ENCODE measurements at places on chromosomes 1 and 21.

GRCh38 chr1:106022312-106022902, 1034.1 kb upstream of the PRMT6 start:
- DNase-seq = no peak

DNA sequence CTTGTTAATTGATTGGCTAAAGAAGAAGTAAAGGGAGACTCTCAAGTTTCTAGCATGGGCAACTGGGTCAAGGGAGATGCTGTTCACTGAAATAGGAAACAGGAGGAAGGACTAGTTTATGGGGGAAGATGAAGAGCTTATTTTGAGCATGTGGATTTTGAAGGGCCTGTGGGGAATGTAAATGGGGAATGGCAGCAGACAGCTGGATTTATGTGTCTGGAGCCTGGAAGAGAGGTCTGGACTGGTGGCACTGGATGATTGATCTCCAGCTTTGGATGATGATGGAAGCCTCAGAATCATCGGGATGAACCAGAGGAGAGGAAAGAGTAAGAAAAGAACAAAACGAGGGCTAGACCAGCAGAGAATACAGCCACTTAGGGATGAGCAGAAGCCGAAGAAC, 54.9 kb upstream of the ENAH start:
- no peak for DNase-seq

- DNase-seq = no peak
These were observed 1178.6 kb downstream of the MRPL39 start for GRCh38 chr21:24428591-24429199.

DNA sequence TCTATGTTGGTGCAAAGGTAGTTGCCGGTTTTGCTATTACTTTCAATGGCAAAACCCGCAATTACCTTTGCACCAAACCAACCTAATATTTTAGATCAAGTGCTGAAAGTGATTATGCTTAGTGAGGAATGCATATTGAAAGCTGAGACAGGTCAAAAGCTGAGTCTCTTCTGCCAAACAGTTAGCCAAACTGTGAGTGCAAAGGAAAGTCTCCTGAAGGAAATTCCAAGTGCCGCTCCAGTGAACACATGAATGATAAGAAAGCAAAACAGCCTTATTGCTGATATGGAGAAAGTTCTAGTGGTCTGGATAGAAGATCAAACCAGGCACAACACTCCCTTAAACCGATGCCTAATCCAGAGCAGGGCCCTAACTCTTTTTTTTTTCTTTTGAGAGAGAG, 83.1 kb upstream of the ERRFI1 start:
- DNase-seq = no peak

- DNase-seq = no peak
These were observed 62.4 kb upstream of the TNFSF18 start for GRCh38 chr1:173113015-173113741.

- DNase-seq = no peak
These were observed 122.6 kb upstream of the PPP2R5A start for GRCh38 chr1:212162635-212163034.

GRCh38 chr1:59096501-59096900, 200.4 kb upstream of the FGGY start:
- no peak for DNase-seq

GRCh38 chr1:46747683-46748288, 28.9 kb upstream of the EFCAB14 start:
- no peak for DNase-seq

DNA sequence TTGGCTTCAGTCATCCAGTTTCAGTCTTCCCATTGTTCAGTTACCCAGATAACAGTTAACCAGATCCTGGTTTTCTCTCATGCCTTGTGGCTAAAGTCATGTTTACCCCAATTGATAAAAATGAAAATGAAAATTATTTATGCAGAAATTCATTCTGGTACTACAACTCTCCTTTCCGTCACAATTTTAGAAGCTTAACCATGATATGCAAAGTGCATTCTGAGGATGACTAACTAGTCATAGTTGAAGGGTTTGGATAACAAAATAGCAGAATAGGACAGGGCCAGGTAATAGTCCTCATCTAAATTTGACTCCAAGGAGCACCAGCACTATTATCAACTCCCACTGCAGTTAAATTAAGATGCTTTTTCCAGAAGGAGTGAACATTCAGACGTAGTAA, 94.7 kb downstream of the NTMT2 start:
- no peak for DNase-seq

DNA sequence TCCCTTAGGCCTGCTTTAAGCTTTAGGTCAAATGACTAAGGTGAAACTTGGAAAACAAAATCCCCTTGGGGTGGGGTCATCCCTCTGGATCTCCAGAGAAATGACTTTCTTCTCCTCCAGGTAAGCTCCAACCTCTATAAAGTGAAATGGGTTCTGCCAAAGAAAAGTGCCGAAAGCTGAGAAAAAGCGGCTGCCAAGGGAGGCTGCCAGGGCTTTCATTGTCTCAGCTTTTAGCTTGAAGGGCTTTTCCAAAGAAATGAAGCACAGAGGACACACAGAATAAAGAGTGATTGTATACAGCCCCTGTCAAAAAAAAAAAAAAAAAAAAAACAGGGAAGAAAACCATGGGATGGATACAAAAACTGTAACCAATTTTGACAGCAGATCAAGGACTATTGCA, 126.9 kb downstream of the TGFBR3 start:
- no peak for DNase-seq

DNA sequence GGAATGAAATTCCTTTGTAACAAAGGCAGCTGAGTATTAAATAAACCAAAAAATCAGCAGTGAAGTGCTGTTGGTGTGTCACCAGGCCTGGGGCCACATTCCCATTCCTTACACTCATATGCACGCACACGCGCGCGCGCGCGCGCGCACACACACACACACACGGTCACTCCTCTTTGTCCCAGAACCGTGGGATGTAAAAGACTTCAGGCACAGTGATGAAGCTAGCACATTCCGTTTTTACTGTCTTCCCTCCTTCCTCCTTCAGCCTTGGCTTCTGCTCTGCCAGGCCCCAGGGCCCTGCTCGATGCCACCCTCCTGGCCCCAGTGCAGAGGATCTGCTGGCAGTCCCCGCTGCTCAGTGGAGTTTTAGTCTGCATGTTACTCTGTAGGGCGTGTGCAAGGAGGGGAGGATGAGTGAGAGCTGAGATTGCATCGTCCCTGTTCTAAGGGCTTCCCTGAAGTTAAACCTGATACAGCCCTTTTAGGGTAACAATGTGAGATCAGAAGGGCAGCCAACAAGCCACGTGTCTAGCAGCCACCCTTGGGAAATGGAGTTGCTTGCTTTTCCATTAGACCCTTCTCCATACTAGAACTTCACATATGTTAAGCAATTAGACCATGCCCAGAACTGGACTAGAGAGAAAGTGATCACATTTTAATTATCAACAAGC, 71.7 kb upstream of the WDR26 start:
- DNase-seq = no peak

DNA sequence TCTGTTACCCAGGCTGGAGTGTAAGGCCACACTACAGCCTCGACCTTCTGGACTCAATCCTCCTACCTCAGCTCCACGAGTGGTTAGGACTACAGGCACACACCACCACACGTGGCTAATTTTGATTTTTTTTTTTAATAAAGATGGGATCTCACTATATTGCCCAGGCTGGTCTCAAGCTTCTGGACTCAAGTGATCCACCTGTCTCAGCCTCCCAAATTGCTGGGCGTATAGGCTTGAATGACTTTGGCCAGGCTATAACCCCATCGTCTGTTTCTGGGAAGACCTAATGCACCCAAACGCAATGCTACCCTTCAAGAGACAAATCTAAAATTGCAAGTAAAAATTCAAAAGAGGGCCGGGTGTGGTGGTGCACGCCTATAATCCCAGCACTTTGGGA, 52.1 kb downstream of the DAP3 start:
- no peak for DNase-seq

DNA sequence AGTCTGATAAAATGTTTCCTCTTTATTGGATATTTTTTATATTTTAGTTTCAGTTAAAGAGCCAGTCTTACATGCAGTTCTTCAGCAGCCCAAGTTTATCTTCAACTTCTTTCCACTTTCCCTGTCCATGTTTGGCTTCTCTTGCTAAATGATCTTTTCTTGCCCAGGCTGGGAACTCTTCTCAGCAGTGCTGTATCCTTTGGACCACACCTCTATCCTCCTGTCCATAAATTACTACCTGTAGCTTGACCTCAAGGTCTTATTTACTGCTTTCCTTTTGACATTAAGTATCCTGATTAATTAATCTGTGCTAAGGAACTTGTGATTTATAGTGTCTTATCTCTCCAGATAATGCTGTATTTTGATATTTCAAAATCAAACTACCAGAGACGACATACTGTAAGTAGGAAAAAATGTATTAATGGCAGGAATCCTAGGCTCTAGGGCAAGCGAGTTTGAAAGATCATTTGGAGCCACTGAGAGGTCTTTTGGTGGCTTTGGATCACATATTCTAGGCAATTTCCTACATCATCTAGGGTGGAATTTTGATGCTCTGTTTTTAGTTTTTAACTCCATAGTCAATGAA, 20.5 kb upstream of the PDC start:
- DNase-seq = no peak
